Bronchial smooth muscle cell (primary cell): ENCODE measurements at places on chromosomes 7 and 10. TPM values are rescaled to one million over a fixed set of nuclear protein-coding genes. Genes with fewer than 3 reads are reported as not detected.

The SLC39A12 gene
- total RNA-seq, result 0.09 TPM in 1 of 2 replicates, not detected in the other

The ANXA8L1 gene
- total RNA-seq, result 0.16 and 0.17 TPM in 2 replicates

The PKD1L1 gene
- under 0.01 TPM in 2 replicates for total RNA-seq

The AEBP1 gene
- total RNA-seq, result 16.6 and 20.2 TPM in 2 replicates

The FAM25G gene
- total RNA-seq, result not detected in 2 replicates

The SYCE1 gene
- total RNA-seq, result under 0.01 TPM in 1 of 2 replicates, not detected in the other

The PIP gene
- not detected in 2 replicates for total RNA-seq

The KLF14 gene
- under 0.01 TPM in 1 of 2 replicates, not detected in the other for total RNA-seq

The AGR2 gene
- total RNA-seq, result not detected in 2 replicates

The ZNF107 gene
- 0.60 and 1.1 TPM in 2 replicates for total RNA-seq

The FIS1 gene
- total RNA-seq, result 274 and 310 TPM in 2 replicates

The PAPSS2 gene
- 82.8 and 191 TPM in 2 replicates for total RNA-seq

The THNSL1 gene
- total RNA-seq, result 3.3 and 5.7 TPM in 2 replicates

The P4HA1 gene
- 110 and 152 TPM in 2 replicates for total RNA-seq

The CALN1 gene
- not detected in 2 replicates for total RNA-seq

The BHLHA15 gene
- total RNA-seq, result 0.16 TPM in 1 of 2 replicates, not detected in the other

The HOXA2 gene
- total RNA-seq, result 0.43 and 1.3 TPM in 2 replicates
